NCI-H2081 (cell line): ENCODE measurements at places on chromosomes 2 and 18.

DNA sequence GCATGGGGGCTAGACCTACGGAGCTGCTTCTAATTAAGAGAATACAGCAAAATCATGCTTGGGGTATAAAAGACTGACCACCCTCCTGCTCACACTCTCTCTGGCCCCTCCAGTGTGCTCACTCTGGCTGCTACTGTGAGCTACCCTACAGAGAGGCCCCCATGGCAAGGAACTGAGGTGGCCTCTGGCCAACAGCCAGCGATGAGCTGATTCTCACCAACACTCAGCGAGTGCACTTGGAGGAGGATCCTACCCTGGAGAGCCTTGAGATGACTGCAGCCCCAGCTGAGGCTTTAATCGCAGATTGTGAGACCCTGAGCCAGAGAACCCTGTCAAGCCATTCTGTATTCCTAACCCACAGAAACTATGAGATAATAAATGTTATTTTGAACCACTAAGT, 88.2 kb downstream of the GFPT1 start:
- DNase-seq: no peak

GRCh38 chr2:131584380-131584779, 56.7 kb downstream of the CCDC74A start:
- DNase-seq: no peak

GRCh38 chr2:185796758-185797157, 58.2 kb downstream of the FSIP2 start:
- no peak for DNase-seq

DNA sequence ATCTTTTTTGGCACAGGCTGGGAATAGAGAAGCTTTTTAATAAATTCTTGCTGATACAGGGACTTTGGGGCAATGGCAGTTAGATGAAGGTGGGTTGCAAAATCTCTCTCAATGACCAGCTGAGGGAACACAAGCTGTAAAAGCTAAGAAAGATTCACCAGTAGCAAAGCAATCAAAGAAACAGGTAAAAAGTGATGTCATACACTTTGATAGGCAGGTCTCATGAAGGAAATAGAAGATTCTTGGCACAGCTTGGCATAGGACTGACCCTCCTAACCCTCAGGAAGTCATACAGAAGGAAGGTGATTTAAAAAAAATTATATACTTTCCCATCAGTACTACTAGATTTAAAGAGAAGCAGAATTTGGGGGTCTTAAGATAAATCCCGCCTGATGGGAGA, 263.6 kb downstream of the LPIN1 start:
- DNase-seq: no peak

DNA sequence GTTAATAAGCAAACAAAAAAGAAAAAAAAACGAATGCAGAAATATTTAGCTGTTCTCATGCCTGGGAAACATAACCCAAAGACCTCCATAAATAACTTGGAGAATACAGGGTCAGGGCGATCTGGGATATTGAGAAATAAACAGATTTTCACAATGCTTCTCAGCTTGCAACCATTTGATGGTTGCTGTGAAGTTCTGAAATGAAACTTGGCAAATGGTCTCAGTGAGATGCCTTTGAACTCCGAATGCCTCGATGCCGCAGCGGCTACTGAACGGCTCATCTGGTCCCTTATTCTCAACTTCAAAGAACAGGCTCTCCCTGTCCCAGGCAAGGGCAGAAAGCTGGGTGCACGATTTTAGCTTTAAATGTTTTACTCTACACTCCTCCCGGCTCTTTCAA, 78.1 kb downstream of the ZNF516 start:
- no peak for DNase-seq

GRCh38 chr2:188235364-188235763, 56.3 kb upstream of the GULP1 start:
- DNase-seq: no peak

GRCh38 chr18:49376046-49376445, 84.4 kb downstream of the DYM start:
- DNase-seq: no peak

DNA sequence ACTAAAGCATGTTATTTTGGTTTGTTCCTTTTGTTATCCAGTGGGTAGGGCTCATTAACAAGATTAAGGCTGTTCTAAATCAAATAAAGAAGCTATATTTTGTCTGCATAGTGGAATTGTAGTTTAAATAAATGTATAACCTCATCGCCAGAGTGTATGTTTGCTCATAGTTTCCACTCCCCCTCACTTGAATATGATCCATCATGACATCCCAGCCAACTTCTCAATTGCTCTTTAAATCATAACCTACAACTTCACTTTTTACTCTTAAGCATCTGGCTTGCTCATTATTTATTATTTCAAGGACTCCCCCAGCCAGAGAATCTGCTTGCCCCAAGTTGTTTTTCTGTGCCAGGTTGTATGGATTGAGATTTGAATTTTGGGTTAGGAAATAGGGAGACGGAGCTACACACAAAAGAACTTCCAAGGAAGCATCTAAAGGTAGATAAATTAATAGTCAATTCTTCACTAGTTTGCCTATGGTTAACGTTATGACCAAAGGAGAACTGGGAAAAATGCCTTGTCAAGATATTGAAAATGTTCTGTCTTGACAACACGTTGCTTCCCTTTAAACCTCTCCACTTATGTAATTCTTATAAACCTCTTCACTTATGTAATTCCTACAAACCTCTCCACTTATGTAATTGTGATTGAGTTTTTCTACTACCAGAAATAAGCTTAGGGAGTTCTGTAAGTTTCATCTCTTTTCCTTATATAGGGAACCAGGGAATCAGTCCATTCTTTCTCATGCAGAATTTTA, 55.4 kb upstream of the UPP2 start:
- DNase-seq: no peak

DNA sequence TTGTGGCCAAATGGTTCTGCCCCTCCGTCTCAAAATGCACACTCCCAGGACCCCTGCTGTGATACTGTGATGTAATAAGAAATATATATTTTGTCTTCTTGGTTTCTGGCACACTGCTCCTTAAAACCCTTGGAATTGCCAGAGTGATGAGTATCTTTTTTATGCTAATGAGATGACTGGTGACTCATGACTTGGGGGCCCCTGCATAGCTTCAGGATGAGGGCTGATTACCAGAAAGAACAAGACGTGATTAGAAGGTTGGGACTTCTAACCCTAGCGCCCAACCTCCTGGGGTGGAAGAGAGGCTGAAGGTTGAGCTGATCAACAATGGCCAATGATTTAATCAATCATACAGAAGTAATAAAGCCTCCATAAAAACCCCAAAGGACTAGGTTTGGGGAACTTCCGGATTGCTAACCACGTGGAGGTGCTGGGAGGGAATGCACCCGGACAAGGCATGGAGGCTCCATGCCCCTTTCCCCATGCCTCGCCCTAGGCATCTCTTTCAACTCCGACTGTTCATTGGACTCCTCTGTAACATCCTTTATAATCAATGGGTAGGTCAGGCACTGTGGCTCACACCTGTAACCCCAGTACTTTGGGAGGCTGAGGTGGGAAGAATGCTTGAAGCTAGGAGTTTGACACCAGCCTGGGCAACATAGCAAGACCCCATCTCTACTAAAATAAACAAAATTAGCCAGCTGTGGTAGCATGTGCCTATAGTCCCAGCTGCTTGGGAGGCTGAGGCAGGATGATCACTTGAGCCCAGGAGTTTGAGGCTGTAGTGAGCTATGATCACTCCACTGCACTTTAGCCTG, 89.1 kb downstream of the HS1BP3 start:
- DNase-seq: no peak

DNA sequence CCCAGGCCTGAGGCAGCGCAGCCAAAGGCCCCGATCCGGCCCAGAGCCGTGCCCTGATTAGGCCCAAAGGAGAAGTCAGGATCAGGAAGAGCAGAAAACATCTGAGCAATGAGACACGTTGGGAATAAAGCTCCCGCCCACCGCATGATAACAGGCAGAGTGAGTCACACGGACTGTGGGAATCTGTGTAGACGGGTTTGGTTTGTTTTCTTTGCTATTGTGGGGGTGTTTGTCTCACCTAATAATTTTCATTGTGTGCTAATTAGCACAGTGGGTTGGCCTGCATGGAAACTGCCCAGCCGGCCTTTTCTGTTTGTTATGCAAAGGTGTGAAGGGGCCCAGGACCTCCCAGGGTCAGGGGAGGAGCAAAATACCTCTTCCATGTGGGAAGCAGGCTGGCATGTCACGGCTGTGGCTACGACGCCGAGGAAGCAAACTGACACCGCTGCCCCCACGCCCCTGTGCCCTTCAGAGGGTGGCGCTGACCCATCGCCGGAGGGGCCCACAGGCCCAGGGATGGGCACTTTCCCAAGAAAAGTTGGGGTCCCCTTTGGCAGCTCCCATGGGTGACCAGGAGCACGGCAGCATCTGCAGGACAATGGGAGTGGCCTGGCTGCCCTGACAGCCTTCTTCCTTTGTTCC, 68.4 kb upstream of the CTDP1 start:
- DNase-seq: no peak

- DNase-seq: no peak
Measured at GRCh38 chr18:7855028-7855427, 287.9 kb downstream of the PTPRM start.

GRCh38 chr2:28927878-28928277, 33.4 kb downstream of the WDR43 start:
- no peak for DNase-seq

- no peak for DNase-seq
Measured at GRCh38 chr18:34370704-34371395, 146.1 kb upstream of the NOL4 start.

GRCh38 chr2:38432820-38433606, 55.9 kb upstream of the ATL2 start:
- no peak for DNase-seq

DNA sequence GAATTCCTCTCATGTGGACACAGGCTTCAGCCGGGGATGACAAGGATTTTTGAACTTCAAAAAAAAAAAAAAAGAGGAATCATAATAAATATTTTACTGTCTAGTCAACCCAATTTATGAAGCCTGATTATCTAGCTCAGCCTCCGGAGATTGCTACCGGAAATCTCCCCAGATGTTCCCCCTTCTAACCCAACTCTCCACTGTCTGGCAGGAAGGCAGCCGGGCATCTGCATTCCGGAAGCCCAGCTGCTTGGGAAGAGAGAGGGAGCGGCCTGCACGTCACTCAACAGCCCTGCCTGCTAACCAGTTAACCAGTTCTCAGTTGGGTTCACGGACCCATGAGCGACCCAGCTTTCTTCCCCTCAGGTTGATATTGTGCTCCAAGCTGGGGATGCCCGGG, 87.2 kb upstream of the POU3F3 start:
- DNase-seq: no peak

GRCh38 chr2:213609570-213610170, 325.4 kb downstream of the SPAG16 start:
- DNase-seq: no peak

DNA sequence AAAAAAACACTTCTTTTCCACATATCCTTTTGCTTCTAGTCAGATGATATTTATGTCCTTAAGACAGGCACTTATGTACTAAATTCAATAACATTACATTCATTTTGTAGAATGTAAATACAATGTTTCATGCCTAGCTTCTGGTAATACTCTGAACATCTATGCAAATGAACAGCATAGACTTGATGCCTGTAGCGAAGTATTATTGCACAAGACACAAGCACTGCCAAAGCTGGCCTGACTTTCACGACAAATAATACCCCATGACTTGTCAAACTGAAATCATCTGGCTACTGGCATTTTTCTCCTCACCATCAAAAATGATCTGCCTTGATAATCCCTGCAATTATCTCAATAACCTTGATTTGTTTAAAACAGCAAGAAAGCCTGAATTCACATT, 101.3 kb downstream of the L3MBTL4 start:
- no peak for DNase-seq

DNA sequence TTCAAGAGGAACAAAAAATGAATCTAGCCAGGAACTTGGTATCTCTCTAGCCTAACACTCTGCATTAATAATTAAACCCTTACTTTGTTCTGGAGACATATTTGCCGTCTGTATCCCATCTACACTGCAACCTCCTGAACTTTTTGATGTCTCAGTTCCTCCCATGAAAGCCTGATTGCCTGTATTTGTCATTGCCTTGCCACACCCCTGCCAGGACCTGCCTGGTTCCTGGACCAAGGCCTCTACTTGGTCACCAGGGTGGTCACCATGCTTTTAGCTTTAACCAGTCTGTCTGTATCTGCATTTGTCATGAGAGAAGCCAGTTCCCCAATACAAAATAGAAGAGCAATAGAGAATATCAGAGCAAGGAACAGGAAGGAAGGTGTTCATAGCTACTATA, 58.8 kb upstream of the NOL4 start:
- DNase-seq: no peak

GRCh38 chr2:170247882-170248393, 70.0 kb downstream of the MYO3B start:
- DNase-seq: no peak

- DNase-seq: no peak
Measured at GRCh38 chr2:20501974-20502373, 55.1 kb downstream of the RHOB start.

GRCh38 chr2:198309673-198310280, 505.4 kb downstream of the PLCL1 start:
- peak; percentile 62 for DNase-seq

- peak; percentile 18 for DNase-seq
Measured at GRCh38 chr2:196515051-196515450, 124.5 kb upstream of the CCDC150 start.
